ENCODE measurements at places on chromosomes 1 and 21.

- peak; percentile 61 for DNase-seq
These were observed 8.2 kb upstream of the CAP1 start for GRCh38 chr1:40032240-40032891.

- no peak for DNase-seq
These were observed 50.2 kb downstream of the CAPZB start for GRCh38 chr1:19435181-19435580.

GRCh38 chr1:199058281-199058680, 419.4 kb downstream of the PTPRC start:
- DNase-seq: no peak

DNA sequence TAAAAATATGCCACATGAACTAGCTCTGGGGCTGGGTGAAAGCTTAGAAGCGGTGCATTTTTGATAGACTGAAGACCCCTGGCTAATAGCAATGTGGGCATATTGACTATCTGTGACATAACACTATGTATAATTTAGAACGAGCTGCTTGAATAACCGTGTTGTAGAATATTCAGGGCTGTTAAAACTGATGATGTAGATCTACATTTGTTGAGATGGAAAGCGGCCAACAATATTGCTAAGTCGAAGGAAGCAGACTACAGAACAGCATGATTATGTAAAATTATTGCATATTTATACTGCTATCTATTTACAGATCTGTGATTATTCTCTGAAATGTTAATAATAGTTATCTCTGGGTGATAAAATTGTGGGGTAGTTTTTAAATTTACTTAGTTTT, 41.1 kb upstream of the BCL10 start:
- DNase-seq: no peak

- peak; percentile 59 for DNase-seq
These were observed 31.6 kb upstream of the NFIA start for GRCh38 chr1:61050541-61051442.

GRCh38 chr1:31780632-31781031, 16.5 kb upstream of the ADGRB2 start:
- DNase-seq: no peak

DNA sequence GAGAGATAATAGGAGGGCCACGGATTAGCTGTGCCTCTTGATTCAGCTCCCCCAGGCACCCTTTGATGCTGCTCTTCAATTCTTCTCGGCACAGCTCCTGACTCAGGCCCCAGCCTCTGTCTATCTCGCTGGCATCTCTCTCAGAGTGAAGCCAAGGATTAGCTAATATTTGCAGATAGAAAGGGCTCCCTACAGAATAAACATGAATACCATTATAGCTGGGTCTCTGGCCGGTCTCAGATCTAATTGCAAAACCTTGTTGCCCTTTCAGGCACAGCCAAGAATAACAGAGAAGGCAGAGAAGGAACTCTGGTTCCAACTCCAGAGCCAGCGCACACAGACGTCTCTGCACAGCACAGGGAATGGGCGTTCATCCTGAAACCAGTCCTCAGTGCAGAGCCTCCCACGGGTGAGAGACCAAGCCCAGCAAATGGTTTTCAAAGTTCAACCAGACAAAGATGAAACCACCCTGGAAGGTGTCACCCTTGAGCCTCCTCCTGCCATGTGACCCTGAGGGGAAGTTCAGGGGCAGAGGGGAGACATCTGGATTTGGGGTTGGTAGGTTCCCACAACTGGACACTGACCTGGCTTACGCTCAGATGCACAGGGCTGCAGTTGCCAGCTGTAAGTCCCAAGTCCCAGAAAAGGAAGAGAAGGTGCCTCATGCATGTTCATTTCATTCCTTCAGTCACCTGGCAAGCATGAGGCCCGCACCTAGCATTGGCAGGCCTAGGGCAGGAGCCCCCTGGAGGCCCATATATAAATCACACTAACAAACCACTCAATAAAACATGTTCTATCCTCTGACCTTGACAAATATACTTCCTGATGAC, 394.0 kb downstream of the NPHP4 start:
- no peak for DNase-seq

DNA sequence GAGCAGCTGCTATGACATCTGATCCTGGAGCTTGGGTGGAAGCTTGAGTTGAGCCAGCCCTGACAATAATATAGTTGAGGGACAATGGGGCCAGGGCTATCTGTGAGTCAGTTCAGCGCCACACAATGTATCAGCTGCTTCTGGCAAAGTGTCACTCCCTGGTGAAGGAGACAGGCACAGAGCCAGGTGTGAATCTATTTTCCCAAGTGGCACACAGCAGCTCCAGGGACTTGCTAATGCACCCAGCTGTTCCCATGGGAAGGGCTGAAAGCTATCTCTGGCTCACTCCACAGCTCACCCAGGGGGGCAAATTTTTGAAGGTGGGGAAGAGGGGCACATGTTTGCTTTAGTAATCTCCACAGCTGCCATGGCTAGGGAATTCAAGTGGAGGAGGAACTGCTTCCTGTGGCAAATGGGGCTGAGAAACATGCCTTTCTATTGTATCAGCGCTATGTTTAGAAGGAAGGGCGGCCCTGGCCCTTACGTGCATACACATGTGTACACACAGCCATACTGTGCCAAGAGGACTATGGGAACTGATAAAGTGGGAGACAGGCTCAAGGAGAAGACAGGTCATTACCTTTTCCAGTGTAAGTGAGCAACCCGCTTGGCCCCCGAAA, 2.2 kb downstream of the CYB5R1 start:
- no peak for DNase-seq

- no peak for DNase-seq
These were observed 268.9 kb downstream of the HHAT start for GRCh38 chr1:210597555-210598134.

DNA sequence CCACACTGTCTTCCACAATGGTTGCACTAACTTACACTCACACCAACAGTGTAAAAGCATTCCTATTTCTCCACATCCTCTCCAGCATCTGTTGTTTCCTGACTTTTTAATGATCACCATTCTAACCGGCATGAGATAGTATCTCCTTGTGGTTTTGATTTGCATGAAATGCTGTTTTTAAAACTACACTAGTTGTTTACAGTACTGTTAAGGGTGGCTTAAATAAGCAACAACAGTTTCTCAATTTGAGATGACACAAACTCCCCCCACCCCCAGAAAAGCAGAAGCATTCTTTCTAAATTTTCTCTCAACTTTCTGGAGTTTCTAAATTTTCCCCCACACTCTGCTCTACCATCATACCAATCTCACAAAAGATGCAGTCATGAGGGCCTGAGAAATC, 7.1 kb upstream of the SLAMF7 start:
- no peak for DNase-seq

GRCh38 chr1:217272385-217272784, 358.5 kb downstream of the GPATCH2 start:
- no peak for DNase-seq

DNA sequence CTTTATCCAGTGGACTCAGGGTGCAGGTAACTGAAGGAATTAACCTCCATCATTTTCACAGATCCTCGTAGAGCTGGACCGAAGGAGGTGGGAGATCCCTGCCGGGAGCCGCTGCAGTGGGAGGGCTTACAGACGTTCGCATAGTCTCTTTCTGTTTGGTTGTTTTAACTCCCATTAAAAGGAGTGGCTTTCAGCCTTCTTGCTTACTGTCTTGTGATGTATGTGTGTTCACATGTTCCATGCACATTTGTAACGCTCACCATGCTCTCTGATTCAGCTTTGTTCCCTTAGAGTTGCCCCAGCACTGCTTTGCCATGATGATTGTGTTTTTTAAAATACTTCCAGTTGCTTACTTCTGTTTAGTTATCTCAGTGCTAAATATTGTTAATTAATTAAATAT, 85.8 kb downstream of the ADARB1 start:
- no peak for DNase-seq

DNA sequence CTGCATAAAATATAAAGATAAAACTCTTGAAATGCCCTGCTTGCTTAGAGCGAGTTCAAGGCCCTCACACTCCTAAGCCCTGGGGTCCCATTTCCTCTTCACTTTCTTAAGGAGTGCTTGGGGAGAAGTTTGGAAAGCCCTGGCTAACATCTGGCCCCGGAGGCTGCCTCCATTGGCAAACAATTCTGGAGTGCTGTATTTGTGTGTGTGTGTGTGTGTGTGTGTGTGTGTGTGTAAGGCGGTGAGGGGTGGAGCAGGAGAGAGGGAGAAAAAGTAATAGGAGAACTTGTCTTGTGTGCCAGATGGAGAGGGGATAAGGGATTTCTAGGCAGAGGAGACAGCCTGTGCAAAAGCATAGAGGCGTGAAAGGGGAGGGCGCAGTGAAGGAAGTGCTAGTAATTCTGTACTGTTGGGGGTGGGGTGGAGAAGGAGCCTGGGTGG, 578 bp upstream of the TRIM62 start:
- DNase-seq: no peak

DNA sequence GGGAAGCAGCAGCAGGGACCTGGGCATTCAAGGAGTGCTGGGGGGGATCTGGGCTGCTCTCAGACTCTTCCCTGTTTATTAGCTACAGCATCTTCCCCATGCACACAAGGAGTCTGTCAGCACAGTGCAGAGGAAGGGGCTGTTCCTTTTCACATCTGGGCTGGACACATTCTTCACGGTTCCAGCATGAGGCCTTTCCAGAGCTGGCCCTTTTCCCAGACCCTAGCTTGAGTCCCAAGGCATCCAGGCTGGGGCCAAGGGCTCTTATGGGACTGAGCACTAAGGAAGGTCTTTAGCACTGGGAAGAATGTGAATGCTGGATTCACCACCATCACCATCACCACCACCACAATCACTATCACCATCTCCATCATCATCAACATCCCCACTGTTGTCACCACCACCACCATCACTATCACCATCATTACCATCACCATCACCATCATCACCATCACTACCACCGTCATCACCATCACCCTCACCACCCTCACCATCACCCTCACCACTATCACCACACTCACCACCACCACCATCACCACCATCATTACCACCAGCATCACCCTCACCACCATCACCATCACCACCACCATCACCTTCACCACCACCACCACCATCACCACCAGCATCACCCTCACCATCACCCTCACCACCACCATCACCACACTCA, 28.4 kb downstream of the PARK7 start:
- DNase-seq: no peak

GRCh38 chr21:36744190-36744559, 45.3 kb downstream of the SIM2 start:
- no peak for DNase-seq

GRCh38 chr1:111973150-111973790, 16.2 kb downstream of the KCND3 start:
- no peak for DNase-seq

GRCh38 chr21:34128674-34129038, 55.3 kb downstream of the MRPS6 start:
- no peak for DNase-seq

DNA sequence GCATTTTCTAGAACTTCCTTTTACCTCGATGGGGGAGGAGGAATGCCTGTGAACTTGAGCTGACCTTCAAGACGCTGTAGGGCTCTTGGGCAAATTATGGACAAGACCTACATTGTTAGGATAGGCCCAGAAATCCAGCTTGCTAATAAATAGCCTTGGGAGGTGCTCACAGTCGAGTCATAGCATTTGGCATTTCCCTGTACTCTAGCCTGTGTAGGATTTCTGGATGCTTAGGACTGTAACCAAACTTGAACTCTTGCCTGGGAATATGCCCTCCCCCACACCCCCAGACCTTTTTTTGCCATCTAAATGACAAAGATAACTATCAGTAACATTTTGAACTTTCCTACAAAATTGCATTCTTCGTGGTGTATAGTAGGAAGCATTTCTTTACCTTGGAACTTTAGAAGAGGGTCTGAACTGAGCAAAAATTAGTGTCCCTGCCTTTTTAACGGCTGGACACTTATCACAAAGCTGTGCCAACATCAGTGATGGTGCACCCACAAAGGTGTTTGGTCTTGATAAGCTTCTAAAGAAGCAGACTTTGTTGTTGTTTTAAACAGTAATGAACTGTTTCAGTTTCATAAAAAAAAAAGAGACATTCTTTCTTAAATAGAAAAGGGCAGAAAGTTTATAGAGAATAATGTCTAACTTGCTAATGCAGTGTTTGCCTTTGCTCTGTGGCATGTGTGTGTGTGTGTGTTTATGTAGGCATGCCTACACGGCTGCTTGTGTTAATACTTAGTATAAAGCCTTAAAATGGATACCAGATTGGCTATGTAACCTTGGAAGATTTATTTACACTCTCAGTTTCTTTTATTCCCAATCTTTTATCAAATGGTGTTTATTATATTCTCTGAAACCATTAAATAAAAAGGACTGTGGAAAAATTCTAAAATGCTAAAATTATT, 88.2 kb downstream of the NFIA start:
- no peak for DNase-seq

DNA sequence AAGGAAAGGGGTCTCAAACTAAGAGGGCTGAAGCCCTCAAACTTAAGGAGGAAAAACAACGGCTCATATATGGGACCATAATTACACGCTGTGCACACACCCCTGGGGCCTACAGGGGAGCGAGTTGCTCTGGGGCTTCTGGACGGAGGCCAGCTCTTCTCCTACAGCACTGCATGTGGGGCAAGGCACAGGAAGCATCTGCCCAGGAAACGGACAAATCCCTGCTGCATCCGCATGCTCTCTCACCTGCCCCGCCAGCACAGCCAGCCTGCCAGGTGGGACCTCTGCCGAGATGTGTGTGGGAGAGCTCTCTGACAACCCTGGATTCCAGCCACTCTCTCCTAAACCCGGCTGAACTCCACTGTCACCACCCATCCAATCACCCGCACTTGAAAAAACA, 54.1 kb downstream of the MRPL37 start:
- no peak for DNase-seq

GRCh38 chr1:240136402-240136801, 44.7 kb downstream of the FMN2 start:
- DNase-seq: no peak

DNA sequence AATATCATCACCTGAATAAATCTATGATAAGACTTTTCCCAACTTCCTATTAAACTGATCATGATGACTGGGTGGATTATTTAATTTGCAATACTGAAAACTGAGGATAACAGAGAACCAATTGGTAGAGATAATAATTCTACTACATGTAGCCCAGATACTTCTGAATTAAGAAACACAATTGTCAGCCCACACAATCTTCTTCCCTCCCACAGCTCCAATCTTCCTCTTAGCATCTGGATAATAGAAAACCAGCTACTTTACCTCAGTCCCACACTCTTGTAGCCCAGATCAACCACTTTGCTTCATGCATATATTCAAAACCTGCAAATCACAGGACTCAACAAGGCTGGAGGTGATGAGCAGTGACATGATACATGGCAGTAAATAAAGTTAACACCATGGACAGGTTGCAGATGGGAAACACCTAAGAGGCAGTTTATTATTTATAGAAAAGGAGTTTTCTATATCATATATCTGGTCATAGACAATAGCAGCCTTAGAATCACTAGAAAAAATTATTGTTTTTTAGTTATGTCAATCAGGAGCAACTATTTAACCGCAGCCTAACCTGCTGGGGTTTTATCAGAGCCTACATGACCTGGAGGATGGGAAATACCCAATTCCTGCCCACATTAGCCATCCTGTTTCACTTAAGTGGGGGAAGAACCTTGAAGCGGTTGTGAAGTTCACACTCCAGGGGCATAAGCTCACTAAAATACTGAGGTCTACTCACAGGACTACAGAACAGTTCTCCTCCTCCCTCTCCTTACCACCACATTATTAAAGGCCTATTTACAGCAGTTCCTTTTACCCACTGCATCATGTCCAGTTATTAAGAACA, 16.7 kb downstream of the FRRS1 start:
- no peak for DNase-seq

- DNase-seq: no peak
These were observed 35.0 kb upstream of the TMEM61 start for GRCh38 chr1:54945393-54945936.

Data from hippocampal formation (tissue), 2 donors.